Activated naive CD4-positive, alpha-beta T cell treated with anti-CD3 and anti-CD28 coated beads, Interleukin-2, amount 10 ng/mL, durations not matched to agents 7 days and 5 days (primary cell): ENCODE measurements at places on chromosomes 5 and 9.

GRCh38 chr9:120902569-120903535 lies 23.7 kb downstream of the TRAF1 start:
- no peak for DNase-seq

DNA sequence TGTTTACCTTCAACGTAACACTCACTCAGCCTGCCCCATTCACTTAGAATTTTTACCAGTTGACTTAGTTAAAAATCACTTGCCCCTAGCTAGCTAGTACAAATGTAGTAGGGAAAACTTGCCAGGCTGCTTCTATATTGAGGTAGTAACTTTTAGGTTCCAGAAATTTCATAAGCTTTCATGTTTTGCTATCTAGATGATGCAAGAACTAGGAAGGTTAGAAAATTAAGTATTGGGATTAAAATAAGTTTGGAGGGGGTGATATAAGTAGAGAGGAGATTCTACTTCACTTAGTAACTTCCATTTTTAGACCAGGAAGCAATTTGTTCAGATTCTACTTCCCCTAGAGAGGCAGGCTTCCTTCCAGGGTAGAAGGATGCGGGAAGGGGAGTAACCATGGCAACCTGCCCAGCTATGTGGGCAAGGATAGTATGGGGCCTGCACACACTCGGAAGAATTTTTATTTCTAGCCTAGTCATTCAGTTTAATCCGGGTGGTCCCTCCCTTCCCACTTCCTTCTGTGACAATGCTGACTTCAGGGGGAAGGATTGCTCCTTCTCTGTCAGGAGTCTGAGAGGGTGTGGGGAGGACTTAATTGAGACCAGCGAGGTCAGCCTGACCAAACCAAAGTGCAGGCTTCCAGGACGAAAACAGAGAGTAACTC lies 4.2 kb downstream of the DAB2 start:
- DNase-seq, result no peak

GRCh38 chr9:138100711-138101350 lies 223.2 kb downstream of the CACNA1B start:
- DNase-seq, result no peak

DNA sequence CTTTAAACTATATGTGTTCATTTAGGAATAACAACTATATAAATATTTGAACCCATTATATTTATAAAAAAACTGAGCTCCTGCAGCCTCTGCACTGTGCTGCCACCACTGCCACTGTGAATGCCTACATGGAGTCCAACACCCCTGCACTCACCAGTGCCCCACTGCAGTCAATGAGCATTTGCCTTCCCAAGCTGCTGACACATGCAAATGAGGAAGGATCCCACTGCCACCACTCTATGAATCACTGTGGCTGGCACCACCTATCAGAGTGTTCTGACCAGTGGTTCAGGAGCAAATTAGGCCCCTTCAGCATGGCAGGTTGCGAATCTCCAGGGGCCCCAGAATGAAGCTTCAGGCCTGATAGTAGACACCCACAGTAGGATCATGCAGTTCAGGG lies 9.1 kb downstream of the IFNA5 start:
- no peak for DNase-seq

DNA sequence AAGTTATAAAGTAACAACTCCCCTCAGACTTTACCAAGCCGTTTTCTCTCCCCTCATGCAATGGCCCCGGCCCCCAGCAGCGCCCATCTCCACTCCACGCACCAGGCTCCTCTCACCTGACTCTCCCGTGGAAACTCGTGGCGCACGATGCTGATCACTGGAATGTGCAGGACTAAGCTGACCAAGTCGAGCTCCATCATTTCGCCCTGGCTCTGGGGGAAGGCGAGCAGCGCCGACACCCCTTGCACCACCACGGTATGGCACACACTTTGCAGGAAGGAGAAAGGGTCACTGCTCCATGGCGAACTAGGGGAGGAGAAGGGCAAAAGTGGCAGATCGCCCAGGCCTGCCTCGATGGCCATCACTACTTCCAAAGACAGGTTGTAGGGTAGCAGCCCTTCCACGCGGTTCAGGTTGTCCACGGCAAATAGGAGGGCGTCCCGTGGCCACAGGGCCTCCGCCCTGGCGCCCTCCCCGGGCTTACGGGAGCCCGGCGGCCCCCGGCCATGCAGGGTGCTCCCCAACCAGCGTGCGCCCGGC lies 1.2 kb downstream of the GRIN3A start:
- DNase-seq, result no peak

GRCh38 chr9:16202914-16203728 lies 650.3 kb downstream of the CCDC171 start:
- DNase-seq, result no peak

DNA sequence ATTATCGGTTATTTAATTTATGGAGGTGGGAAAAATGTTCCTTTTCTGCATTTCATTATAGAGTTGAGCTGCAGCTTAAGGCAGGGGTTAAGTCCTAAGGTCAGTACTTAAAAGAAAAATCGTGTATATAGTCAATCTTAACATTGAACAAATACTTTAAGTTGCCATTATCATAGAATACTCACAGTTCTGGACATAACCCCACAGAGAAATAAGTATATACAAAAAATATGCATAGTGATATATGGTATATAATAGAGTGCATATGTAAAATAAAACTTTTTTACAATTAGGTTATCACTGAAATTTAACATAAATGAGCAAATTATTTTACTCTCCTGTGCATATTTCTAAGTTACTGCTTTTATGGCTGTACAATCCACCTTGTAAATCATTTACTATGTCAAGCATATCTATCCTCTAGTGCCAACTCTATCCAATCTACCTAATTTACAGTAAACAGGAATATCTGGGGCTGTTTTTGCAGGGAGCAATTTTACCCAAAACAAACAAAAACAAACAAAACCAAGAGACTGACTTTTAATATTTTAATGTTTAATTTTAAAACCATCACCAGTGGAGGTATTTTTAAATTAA lies 28.8 kb downstream of the TTC39B start:
- DNase-seq, result no peak

GRCh38 chr5:9415091-9415490 lies 130.8 kb downstream of the SEMA5A start:
- DNase-seq, result no peak

- no peak for DNase-seq
Observed at GRCh38 chr9:133428617-133429101, 6.5 kb downstream of the ADAMTS13 start.

- DNase-seq, result no peak
Observed at GRCh38 chr9:72217306-72217842, 68.1 kb downstream of the GDA start.

DNA sequence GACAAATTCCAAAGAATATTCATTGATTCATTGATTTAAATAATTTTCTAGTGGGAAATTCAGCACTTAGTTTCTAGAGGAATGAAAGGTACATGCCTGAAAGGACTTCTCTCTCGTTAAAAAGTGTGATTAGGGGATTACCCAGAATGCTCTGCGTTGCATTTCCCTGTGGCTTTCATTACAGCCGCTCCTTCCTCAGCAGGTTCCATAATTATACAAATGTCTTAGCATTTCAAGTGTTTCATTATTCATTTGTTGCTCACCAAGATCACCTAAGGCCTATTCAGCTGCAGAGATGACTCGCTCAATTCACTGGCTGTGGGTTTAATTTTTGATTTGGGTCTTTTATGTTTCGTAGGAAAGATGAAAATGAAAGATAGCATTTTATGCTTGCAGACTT lies 52.8 kb downstream of the SPATA31C2 start:
- DNase-seq, result no peak

DNA sequence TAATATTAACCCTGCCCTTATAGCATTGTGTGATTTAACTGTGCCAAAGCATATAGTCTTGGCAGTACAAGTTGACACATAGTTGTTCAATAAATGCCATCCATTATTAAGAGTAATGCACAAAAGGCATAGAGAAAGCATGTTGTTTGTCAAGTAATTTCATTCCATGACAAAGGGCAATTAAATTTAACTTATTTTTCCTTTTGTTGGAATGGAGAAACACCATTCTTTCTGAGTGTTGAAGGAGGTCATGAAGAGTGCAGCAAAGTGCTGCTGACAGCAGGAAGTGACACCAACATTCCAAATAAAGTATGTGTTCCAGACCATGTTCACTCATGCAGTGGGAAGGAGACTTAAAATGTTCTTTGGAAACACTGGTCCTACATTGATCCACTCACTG lies 29.1 kb downstream of the ANKDD1B start:
- no peak for DNase-seq

GRCh38 chr9:38523121-38523520 lies 97.3 kb downstream of the ANKRD18A start:
- no peak for DNase-seq

- no peak for DNase-seq
Observed at GRCh38 chr9:21465859-21466518, 16.1 kb downstream of the IFNE start.

DNA sequence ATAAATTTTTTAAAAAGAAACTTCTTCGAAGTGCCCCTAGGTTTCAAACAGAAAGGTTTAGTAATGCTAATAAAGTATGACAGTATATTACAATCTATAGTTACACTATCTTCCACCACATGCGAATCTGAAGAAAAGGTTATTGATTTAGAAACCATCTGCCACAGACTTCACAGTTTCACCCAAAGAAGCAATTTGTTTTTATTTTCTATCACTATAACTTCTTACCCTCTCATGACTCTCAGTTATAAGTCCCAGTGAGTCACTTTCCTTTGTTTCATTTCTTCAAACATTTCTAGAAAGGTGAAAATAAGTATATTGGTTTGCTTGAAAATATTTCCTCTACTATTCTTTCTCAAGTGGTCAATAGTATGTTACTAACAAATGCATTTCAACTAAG lies 93.6 kb downstream of the MCTP1 start:
- no peak for DNase-seq

GRCh38 chr5:92741906-92742305 lies 839.1 kb downstream of the NR2F1-AS1 start:
- no peak for DNase-seq

GRCh38 chr5:61933787-61934626 lies 372.0 kb upstream of the KIF2A start:
- DNase-seq, result peak; percentile 25

GRCh38 chr9:101664453-101664852 lies 69.7 kb upstream of the PPP3R2 start:
- DNase-seq, result no peak

DNA sequence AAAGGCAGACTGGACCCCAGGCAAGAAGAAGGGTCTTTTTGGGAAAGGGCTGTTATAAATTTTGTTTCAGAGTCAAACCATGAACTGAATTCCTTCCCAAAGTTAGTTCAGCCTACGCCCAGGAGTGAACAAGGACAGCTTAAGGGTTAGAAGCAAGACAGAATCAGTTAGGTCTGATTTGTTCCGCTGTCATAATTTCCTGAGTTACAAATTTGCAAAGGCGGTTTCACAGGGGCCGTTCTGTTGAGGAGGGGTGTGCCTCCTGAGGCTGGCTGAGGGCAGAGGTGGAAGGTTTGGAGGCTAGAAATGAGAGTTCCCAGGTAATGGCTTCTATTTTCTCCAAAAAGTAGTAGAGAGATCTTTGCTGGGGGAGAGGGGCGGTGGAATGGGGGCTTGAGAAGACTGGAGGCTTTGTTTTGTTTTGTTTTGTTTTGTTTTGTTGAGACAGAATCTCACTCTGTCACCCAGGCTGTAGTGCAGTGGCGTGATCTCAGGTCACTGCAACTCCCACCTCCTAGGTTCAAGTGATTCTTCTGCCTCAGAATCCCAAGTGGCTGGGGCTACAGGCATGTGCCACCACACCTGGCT lies 4.1 kb upstream of the CERCAM start:
- no peak for DNase-seq

GRCh38 chr5:17929171-17929570 lies 294.9 kb downstream of the TAF11L14 start:
- no peak for DNase-seq

DNA sequence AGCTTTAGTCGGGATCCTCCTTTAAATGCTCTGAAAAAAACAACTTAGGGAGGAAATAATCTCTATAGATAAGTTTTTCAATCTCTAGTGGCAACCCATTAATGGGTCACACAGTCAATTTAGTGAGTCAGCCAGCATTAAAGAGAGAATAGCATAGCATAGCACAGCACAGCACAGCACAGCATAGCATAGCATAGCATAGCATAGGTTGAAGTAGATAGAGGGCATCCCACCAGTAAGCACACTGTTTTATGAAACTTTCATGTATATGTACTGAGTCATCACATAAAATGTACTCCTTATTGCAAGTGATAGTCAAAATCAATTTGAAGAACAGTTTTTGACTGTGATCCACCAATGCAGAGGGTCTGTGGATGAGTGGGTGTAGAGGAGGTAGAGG lies 522.9 kb downstream of the CCDC171 start:
- DNase-seq, result no peak

DNA sequence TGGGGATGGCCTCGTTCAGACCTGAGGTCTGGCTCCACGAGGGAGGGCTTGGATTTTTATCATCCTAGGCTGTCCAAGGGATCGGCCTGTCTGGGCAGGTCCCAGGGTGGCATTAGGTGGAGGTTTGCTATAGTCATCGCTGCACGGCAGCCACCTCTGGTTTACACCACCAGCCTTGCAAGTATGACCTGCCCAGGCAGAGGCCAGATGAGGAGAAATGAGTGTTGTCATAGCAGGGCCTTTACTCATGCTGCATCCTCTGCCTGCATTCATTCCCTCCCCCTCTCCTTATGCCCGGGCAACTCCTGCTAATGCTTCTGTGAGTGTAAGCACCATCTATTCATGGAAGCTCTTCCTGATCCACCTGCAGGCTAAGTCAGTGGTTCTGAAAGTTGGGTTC lies 15.3 kb upstream of the NDST1 start:
- DNase-seq, result no peak

DNA sequence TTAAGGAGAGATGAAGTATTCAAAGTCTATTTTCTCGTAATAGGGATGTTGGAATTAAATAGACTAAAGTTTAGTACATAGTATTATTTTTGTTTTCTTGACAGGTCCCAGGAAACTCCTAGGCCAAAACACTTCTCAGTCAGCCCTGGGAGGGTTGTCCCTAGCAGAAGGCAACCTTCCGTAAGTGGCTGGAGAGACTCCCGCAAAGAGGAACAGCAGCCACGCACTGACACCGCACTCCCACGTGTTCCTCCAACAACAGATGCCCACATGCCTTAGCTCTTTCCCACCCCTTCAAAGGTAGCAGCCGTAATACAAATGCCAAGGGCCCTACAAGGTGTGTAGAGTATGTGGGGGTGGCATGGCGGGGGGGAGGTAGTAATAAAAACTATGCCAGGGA lies 28.4 kb downstream of the PCDHGC5 start:
- no peak for DNase-seq
